ENCODE measurements at places on chromosomes 1 and 21.

DNA sequence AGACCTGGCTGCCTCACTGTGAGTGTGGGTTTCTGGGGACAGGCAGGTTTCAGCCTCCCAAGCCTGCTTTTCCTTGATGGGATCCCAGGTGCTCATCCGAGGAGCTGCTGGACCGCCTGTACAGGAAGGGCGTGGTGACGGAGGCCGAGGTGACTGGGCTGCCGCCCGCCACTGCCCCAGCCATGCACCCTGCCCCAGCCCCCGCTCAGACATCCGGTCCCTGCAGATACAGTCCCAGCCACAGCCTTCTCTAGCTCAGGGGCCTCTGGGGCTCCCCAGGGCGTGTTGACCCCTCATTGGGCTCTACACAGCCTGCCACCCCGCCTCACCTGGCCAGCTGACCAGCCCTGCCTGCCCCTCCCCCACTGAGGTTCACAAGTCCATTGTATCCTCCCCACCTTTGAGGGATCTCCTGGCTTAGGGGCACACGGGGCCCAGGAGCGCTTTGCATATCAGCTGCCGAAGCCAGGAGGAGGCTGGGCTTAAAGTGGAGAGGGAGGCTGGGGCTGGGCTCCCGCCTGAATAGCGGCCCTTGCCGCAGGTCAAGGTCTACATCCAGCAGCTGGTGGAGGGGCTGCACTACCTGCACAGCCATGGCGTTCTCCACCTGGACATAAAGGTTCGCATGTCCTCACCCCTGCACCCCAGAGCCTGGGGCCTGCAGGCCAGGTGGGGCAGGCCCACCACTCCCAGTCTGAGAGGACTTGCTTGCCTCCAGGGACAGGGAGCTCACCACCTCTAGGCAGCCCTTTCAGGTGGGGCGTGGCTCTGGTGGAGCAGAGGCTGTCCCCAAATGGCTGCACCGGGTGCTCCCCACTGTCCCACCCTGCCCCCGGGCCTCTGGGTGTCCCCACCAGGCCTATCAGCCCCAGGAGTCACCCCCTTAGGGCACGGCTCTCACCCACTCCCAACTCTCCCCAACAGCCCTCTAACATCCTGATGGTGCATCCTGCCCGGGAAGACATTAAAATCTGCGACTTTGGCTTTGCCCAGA is 38.5 kb downstream of the TRIM11 start:
- DNase-seq: no peak

GRCh38 chr1:70205071-70205433 is 327 bp downstream of the LRRC40 start:
- no peak for DNase-seq

DNA sequence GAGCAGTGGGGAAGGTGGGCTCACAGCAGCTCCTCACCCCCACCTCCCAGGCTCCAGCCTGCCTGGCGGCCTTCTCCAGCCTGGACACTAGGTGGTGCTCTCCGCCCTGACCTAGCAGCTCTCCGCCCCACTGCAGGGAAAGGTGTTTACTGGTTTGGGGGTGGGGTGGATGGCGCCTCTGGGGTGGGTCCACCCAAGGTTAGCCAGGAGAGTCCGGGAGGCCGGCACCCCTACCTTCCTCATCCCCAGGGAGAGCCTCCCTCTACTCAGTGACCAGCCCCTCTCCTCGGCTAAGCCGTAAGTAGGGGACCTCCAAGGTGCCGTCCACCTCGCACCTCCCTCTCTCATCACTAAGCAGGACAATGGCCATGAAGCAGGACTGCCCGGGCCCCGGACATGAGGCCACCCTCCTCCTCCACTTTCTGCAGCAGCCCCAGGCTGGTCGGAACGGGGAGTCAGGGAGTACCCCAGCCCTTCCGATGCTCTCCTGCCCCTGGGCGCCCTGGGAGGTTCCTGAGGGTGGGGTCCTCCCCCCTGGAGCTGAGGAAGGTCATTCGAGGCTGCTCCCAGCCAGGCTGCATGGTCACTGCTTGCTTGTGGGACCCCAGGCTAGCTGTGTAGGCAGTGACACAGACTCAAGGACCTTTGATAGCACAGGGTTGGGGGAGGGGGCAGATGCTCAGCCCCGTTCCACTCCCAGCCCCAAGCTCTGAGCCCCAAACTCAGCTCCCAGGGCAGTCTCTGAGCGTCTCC is 101.4 kb upstream of the VAMP3 start:
- no peak for DNase-seq

- DNase-seq: no peak
Observed at GRCh38 chr1:179794146-179794545, 51.1 kb downstream of the FAM163A start.

- DNase-seq: no peak
Observed at GRCh38 chr21:44299458-44300261, at the start of gene PFKL. TSS of gene PFKL (plus strand) at chr21:44300053. CDS start at chr21:44300106, 53 bp downstream.

DNA sequence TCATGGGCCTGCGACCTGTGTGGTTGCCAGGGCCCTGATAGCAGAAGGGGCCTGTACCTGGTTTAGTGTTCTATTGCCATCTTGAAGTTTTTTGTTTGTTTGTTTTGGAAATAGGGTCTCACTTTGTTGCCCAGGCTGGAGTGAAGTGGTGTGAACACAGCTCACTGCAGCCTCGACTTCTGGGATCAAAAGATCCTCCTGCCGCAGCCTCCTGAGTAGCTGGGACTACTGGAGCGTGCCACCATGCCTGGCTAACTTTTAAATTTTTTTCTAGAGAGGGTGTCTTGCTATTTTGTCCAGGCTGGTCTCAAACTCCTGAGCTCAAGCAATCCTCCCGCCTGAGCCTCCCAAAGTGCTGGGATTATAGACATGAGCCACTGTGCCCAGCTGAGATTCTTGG is 72.9 kb downstream of the UBE2T start:
- DNase-seq: no peak

DNA sequence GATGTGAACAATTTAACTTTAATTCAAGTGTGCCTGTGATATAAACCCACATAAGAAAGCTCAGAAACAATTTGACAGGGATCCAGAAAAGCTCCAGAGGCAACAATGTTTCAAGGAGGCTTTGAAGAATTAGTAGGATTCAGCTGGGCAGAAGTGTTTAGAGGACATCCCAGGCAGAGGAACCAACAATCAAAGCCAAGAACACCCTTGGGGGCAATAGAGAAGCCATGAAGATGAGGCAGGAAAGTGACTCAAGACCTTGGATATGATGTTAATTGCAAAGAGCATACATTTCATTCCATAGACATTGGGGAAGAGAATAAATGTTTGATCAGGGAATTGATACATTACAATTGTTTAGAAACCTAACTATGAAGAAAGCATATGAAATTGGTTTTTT is 280.3 kb downstream of the LTN1 start:
- no peak for DNase-seq

DNA sequence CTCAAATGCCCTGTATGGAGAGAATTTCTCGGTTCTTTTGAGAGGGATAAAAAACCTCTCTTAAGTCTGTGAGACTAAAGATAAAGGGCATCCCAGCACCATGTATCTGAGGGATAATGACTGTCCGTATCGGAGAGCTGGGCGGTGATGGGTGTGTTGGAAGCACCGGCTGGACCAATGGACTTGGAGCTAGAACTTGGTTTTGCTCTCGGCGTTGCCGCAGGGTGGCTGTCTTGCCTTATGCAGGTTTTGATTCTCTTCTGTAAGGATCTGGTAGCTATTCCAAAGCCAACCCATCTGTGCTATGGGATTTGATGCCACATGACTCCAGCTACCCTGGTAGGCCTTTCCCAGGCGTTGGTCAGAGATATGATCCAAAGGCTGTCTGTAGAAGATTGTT is 348.8 kb downstream of the KIF26B start:
- no peak for DNase-seq

DNA sequence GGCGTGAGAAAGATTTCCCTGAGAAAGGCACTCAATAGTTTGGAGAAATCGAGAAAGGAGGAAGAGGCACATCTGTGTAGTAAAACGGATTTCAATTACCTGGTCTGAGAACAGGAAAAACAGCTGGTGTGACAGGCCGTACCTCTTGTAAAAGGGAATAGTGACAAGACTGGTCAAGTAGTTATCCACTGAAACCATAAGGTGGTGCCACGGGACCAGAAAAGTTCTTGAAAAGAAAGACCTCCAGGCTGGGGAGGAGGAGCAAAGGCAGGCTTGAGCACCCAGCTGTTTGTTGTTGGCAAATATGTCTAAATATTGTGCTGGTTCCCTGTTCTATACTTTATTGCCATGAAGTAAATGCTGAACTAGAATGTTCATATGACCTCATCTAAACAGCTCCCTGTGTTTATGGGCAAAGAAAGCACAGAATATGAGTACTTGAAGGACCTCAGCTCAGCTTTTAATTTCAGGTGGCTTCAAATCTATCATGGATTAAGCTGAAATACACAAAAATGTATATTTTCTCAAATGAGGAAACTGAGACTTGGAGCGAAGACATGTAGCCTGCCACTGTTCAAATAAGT is 4.0 kb downstream of the HAO2 start:
- DNase-seq: no peak

GRCh38 chr1:118023199-118023598 is 93.7 kb downstream of the WDR3 start:
- no peak for DNase-seq

- DNase-seq: peak; percentile 75
Observed at GRCh38 chr1:246506674-246507481, at the start of gene SMYD3. TSS of gene SMYD3 (minus strand) at chr1:246507279.

DNA sequence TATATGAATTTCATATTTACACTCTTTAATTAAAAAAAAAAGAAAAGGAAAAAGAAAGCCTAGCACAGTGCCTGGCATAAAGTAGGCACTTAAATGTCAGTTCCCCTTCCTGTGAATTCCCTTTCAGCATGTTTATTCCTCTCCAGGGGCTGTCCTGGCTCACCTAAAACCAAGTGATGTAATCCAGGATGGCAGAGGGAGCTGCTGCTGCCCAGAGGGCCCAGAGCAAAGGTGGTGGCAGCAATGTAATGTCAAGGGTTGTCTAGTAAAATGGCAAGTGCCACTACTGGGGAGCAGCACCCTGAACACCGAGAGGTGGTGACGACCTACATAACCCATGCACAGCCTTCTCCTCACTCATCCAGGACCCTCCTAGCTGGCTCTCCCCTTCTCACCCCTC is 78.4 kb upstream of the LPGAT1 start:
- no peak for DNase-seq

DNA sequence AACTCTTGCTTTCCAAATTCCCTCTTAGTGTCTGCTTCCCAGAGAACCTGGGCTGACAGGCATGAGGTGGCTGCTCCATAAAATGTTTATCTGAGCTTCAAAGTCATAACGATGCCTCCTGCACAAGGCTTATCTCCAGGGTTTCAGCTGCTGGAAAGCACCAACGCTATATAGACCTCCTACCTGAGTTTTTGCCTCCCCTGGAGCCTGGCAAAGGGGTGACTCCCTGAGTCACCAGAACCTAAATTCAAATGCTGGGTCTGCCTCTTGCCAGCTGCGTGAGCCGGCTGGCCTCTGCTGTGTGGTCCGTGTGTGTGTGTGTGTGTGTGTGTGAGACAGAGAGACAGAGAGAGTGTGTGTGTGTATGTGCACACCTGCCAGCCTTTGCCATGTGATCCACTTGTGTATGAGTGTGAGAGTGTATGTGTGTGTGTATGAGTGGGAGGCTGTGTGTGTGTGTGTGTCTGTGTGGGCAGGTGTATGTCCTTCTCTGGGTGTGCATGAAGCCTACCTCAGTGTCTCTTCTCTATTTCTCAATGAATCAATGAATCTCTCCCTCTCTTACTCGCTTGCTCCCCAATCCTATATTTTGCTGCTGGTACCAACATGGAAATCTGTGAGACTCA is 714.9 kb downstream of the MATN1 start:
- no peak for DNase-seq

GRCh38 chr1:119115736-119116135 is 24.7 kb downstream of the WARS2 start:
- no peak for DNase-seq

- DNase-seq: no peak
Observed at GRCh38 chr1:39922251-39922688, 20.6 kb upstream of the MYCL start.

DNA sequence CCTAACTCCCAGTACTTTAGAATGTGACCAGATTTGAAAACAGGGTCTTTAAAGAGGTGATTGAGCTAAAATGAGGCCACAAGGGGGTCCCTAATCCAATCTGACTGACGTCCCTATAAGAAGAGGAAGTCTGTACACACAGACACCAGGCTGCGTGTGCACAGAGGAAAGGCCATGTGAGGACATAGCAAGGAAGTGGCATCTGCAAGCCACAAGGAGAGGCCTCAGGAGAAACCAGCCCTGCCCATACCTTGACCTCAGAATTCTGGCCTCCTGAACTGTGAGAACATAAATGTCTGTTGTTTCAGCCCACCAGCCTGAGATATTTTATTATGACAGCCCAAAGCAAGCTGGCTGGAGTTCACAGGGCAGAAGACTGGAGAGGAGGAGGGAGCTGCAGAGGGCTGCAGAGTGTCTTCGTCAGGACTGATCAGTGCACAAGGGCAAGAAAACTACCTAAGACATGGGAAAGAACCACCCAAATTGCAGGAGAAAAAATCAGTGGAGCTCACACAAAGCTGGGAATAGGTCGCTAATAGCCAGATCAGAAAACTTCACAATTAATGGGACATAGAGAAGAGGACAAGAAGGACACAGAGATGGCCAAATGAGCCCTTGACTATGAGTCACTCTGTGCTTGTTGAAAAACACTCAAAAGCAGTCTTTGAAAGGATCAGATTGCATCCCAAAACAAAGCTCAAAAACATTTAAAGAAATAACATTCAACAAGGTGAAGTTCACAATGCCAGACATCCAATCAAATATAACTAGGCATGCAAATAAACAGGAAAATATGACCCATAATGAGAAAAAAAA is 14.1 kb upstream of the WNT9A start:
- DNase-seq: peak; percentile 46

DNA sequence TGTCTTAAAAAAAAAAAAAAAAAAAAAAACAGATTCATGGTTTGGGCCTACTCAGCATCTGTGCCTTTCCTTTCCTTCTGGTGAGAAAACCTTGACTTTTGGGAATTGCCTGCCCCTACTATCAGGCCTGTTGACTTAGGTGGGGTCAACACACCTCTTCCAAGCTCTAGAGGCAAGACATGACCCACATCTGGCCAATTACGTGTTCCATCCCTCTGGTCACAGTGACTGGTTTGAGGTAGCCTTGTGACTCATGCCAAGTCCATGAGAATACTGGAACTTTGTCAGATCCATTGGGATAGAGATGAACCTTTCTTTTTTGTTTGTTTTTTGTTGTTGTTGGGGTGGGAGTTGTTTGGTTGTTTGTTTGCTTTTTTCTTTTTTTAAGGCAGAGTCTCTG is 37.3 kb upstream of the KHDRBS1 start:
- no peak for DNase-seq

DNA sequence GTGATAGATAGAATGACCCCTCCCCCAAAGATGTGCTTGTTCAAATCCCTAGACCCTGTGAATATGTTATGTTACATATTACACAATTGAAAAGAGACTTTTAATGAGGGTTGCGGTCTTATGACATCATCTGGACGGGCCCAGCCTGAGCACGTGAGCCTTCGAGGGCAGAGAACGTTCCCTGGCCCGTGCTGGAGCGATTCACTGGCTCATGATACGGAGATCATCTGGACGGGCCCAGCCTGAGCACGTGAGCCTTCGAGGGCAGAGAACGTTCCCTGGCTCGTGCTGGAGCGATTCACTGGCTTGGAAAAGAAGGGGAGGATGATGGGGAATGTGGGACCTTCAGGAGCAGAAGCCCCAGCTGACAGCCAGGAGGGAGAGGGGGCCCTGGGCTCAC is 34.4 kb upstream of the COL18A1 start:
- no peak for DNase-seq
